ENCODE measurements at places on chromosomes 7 and 10.

DNA sequence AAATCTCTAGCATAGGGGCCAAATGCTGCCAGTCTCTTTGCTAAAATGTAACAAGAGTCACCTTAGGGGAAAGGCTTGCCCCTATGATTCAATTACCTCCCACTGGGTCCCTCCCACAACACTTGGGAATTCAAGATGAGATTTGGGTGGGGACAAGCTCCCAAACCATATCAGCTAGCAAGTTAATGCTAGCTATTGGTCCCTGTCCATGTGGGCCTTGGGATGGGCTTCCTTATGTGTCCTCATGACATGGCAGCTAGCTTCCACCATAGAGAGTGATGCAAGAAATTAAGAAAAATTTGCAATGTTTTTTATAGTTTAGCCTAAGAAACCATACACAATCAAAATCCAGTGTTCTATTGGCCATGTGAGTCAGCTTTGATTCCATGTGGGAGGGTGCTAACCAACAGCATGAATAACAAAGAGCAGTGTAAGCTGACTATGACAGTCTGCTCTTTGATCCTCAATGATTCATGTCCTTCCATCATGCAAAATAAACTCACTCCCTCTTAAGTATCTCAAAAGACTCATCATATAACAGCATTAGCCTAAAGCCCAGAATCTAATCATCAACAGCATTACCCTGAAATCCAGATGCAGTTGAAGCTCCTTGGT, 21.7 kb upstream of the ZNF365 start:
- no peak for DNase-seq

DNA sequence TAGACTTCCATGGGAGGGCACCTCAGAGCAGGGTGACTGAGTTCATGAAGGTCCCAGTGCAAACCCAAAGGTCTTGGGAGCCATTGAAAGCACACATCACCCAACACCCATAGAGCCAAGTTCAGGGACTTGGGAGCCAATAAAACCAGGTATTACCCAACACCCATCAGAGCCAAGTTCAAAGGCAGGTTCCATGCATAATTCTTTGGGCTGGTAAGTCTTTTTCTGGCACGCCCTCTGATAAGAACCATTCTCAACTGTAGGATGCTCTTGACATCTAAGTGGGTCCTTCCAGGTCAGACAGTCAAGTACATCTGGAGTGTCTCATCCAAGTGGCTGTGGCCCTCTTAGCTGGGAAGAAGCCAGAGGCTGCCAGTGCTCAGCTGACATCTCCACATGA, 63.2 kb downstream of the EBF3 start:
- DNase-seq: no peak

DNA sequence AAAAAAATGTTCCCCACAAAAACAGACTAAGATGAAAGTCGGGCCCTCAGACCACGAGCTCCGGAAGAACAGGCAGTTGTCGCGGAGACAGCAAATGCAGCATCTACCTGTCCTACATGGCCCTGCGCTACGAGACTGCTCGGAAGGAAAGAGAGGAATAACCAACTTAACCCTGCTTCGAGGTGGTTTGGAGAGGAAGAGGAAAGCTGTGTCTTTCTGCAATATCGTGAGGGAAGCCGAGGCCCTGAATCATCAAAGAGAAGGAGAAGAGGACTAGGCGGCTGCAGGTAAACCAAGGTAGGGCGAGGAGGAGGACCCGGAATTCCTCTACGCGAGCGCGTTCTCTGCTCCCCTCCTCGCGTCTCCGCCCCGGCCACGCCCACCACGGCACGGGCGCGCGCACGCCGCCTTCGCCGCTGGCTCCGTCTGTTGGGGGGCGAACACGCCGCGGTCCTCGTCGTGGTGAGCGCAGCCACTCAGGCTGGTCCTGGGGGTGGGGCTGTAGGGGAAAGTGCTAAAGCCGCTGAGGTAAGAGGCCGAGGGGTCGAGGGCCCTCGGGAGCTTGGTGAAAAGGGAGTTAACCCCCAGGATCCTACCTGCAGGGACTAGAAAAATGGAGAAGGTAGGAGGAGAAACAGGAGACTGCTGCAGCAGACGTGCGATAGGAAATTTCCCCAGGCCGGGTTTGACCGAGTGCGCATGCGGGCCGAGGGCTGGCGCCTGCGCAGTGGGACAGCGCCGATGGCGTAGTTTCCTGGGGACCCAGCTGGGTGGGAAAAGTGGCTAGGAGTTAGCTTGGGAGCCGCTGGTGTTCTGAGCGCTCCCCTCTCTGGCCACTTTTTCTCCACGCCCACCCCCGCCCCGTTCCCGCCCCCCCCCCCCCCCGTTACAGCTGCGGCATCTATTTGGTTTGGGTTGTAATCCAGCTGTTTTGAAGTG, at the start of the genes ANAPC16 and ASCC1:
ANAPC16 (plus strand) TSS at position 402 of the 939 bp plus-strand sequence. CDS start 7,903 bp downstream, outside the sequence.
ASCC1 (minus strand) TSS at position 666 of the 939 bp plus-strand sequence. CDS start 2,978 bp downstream, outside the sequence.
- peak; percentile 99 for DNase-seq

DNA sequence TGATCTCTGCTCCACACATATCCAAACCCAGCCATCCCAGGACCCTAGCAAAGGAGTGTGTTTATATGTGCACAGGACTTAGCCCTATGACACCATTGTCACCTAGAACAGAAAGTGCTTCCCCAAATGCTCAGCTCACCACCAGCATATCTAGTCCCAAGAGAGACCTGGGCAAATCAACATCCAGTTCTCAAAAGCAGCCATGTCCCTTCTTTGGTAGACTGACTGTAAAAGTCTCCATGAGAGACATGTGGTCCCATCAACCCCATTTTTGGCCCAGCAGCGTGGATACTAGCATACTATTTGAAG, 20.9 kb upstream of the ARHGAP22 start:
- DNase-seq: no peak

- no peak for DNase-seq
Observed at GRCh38 chr7:106456329-106456728, 171.5 kb upstream of the NAMPT start.

DNA sequence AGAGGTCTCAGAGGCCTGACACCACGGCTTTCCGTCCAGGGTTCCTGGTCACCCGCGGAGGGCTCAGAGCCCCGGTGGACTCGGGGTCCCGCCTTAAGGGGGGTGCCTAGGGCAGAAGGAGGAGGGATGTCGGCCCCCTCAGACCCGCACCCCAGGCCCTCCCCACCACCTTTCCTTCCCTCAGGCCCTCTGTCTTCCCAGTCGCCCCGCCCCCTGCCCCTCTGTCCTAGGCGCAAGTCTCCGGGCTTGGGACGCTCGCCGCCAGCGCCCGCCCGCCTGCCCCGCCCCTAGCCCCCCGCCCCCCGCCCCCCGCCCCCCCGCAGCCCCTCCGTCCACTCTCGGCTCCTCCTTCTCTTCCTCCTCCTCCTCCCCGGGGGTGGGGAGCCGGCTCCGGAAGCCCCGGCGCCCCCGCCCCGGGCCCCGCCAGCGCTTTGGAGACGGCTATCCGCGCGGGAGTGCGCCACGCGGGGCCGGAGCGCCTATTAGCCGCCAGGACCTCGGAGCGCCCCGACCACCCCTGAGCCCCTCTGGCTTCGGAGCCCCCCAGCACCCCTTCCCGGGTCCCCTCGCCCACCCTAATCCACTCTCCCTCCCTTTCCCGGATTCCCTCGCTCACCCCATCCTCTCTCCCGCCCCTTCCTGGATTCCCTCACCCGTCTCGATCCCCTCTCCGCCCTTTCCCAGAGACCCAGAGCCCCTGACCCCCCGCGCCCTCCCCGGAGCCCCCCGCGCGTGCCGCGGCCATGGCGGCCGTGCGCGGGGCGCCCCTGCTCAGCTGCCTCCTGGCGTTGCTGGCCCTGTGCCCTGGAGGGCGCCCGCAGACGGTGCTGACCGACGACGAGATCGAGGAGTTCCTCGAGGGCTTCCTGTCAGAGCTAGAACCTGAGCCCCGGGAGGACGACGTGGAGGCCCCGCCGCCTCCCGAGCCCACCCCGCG, at the start of gene AEBP1:
AEBP1 (plus strand) TSS at position 423 of the 937 bp plus-strand sequence; CDS start at position 744, 321 bp downstream.
- DNase-seq: no peak
